ENCODE measurements at places on chromosomes 6 and 20.
A peak's percentile ranks its signal among the peaks of the same experiment; 100 is the strongest.

- no peak for DNase-seq
Observed at GRCh38 chr6:41746107-41746506, 1.1 kb downstream of the PGC start.

- DNase-seq = no peak
Observed at GRCh38 chr6:143159001-143159400, 98.3 kb downstream of the AIG1 start.

DNA sequence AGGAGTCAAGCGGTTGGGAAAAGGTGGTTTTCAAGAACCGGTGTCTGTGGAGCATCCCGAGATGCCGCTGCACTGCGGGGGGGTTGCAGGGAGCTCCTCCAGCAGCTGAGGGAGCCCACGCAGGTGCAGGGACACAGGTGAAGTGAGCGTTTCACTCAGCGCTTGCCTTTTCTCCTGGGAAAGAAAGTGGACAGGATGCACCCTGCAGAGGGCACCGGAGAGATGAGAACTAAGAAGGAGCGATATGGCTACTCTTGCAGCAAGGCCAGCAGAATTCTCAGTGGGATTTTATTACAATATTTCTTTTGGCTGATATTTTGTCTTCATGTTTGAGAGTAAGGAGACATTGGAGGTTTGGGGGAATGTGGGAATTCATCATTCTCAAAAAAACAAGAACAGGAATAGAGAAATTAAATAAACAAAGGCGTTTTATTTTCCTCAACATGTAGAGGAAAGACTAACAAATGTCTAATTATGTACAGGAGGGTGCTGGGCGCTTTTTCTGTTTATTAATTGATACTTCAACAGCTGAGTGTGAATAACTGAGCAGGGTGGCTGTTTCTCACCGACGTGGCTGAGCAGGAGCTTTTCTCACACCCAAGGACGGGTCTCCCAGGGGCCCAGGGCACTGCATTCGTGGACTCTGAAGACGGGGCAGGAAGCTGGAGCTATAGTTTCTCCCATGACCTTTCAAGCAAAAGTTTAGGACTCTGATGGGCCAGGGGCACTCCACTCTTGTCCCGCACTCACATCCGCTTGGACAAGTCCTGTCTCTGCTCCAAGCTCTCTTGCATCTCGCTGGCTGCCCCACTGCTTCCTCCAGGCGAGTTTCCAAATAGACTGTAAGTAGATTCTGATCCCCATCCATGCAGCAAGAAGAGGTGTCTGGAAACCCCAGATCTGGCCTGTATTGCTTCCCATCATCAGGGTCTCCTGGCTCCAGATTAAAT, 176.1 kb downstream of the SMOC2 start:
- DNase-seq = no peak

- DNase-seq = no peak
Observed at GRCh38 chr6:13288481-13288880, 39.9 kb downstream of the TBC1D7 start.

GRCh38 chr6:155628306-155628705, 172.7 kb upstream of the NOX3 start:
- peak; percentile 6 for DNase-seq

DNA sequence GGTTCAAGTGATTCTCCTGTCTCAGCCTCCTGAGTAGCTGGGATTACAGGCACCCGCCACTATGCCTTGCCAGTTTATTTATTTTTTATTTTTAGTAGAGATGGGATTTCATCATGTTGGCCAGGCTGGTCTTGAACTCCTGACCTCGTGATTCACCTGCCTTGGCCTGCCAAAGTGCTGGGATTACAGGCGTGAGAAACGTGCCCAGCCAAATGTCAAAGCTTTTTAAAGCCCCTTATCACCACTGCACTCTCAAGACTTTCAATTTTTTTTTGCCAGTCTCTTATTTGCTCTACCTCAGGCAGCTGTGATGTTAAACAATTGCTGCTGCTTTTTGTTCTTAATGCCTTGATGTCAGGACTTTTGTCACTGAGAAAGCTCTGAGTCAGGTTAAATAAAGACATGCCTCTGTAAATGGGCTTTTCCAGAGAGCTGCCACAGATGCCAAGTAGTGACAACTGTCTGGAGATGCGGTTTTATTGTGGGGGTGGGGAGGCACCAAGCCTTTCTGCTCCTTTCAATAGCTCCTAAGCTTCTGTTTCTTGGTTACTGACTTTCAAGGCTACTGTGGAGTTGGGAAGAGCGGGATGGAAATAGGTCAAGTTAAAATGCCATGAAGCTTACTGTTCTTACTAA, 29.2 kb downstream of the RSPH3 start:
- no peak for DNase-seq

DNA sequence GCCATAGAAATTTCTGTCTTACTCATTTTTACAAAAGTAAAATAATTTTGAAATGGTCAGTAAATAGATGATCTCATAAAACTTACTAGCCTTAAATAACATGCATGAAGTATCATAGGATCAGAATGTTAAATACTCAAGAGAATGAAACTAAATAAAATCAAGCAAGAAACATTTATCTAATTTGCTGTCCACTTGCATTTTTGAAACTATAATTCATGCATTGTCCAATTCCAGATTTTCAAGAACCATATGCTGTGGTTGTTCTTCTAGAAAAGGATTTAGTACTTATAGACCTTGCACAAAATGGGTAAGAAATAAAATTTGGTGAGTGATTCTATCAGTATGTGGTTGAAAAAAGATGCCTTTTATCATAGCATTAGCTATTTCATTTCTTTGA, 107.0 kb downstream of the STXBP5 start:
- DNase-seq = no peak

DNA sequence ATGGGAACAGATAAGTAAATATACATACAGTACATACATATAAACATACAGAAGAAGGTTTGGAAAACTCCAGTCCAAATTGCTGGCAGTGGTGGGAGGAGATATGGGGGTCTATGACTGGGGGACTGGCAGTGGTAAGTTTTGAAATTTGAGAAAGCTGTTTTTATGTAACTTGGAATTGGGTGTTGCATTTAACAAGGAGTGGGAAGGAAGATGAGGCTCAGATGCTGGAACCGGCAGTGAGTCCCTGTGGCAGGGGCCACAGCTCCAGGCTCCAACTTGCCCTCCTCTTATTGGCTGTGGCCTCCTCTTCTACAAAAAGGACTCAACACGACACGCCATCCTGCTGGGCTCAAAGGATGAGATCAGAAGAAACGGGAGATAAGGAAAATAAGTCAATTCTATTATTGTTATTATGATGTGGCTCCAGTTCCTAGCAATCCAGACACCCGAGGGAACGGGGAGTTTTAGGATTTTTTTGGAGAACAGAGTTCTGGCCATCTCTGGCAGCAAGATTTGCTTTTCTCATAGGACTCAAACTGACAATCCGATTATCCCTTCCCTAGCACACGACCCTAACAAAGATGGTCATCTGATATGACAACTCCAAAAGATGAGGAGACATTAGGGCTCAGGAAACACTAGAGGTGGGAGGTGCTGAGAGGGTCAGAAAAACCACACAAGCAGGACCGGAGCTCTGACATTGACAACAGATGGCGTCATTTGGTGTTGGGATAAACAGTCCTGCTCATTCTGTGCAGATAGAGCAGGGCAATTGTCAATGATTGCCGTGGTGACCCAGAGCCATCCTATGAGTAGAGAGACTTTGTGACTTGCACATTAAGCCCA, 6.0 kb upstream of the TGM2 start:
- no peak for DNase-seq

DNA sequence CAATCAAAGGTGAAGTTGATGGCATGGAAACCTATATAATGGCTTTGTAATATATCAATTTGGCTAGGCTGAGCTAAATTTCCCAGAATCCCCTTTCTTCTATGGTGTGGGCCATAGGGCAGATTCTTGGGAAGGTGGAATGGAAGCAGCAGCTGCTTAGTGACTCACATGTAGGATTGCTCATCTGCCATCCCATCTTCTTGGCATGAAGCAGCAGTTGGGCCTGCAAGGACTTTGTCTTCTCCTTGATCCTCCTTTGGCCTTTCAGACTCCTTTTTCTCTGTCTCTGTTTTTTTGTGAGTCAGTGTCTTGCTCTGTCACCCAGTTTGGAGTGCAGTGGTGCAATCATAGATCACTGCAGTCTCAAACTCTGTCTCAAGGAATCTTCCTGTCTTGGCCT, 52.6 kb upstream of the CEP162 start:
- no peak for DNase-seq

DNA sequence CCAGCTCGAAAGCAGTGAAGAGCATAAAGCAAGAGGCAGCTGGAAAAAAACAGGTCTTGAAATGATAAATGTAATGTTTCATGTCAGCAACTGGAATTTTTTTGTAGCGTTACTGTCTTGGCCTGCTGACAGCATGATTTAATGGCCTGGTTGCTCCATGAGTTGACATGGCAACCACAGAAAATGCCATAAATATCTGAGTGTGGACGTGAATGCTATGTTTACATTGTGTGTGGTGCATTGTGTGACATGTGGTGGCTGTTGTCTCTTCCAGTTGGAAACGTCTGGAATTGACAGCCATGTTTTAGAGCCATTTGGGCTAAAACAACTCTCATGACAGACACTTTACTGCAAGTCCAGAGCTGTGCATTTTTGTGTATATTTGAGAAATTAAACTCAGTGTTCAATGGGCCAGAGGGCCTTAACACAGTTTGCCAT, 170.0 kb downstream of the FOXA2 start:
- no peak for DNase-seq

DNA sequence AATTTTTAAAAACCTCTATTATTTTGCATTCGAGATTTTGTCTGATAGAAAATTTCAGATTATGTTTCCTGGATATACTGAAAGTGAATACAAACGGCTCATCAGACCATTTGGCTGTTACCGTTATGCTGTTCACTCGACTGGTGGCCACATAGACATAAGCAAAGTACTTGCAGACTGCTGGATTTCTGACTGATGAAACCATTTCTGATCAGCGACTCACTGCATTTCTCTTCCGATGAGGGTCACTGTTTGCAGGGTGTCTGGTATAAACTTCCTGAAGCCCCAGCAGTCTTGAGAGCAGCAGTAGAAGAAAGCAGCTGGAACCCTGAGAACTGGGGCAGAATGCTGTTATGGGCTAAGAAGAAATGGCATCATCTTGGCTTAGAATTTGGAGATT, 17.7 kb downstream of the SNX9 start:
- no peak for DNase-seq

DNA sequence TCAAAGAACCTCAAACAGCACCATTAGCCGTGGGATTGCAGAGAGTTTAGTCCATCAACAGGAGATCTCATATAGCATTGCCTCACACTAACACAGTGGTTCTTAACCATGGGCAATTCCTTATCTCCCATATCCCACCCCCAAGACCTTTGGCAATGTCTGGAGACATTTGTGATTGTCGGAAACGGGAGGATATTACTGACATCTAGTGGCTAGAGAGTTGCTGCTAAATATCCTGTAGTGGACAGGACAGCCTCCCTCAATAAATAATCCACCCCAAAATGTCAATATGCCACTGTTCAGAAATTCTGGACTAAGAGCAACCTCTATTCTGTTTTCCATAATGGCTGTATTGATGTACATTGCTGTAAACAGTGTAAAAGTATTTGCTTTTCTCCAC, 210.1 kb upstream of the CCN2 start:
- DNase-seq = no peak

- no peak for DNase-seq
Observed at GRCh38 chr20:6811262-6812035, 44.0 kb downstream of the BMP2 start.
